ENCODE measurements at places on chromosomes 5 and 9.

DNA sequence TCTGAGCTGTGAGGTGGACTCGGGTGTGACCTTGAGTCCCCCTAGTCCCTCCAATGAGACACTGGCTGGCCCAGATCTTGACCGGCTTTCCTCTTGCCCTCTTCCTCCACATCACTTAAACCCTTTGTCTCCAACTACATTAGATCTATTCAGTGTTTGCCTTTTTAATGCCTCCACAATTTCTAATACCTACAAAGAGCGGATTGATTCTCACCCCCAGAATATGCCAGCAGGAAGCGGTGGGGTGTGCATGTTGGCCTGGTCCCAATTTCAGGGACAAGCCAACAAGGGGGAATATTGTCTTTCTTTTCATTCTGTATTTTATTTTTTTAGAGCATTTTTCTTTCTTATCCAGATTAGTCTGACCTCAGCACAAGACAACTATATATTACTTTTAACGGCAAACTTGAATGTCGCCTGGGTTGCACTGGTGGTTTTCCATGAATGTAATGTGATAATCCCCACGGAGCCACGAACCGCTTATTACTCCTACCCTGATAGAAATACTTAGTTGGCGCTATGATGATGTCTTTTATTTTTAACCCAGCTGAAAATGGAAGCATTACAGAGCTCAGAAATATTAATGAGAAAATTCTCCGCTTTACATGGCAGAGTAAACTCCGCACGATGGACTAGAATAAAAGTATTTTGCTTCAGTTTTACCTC lies 68.5 kb upstream of the MYO10 start:
- DNase-seq, result no peak

GRCh38 chr9:29285818-29286217 lies 1712.5 kb upstream of the C9orf72 start:
- no peak for DNase-seq

DNA sequence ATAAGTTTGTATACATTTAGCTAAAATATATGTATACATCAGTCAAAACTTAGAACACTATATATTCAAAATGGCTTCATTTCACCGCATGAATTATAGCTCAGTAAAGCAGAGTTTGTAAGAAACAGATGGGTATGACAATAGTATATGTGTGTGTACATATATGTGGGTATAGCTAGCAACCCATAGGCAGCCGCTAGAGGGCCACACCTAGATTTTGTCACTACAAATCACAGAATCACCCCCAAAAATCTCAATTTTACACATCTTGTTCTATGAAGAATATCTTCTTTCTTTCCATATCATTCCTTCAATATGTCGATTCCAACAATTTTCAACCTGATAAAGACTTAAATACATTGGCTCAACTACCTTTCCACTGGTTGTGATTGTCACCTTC lies 357.8 kb upstream of the CCNG1 start:
- no peak for DNase-seq

- no peak for DNase-seq
Measured at GRCh38 chr9:38195737-38196161, 126.7 kb upstream of the SHB start.

DNA sequence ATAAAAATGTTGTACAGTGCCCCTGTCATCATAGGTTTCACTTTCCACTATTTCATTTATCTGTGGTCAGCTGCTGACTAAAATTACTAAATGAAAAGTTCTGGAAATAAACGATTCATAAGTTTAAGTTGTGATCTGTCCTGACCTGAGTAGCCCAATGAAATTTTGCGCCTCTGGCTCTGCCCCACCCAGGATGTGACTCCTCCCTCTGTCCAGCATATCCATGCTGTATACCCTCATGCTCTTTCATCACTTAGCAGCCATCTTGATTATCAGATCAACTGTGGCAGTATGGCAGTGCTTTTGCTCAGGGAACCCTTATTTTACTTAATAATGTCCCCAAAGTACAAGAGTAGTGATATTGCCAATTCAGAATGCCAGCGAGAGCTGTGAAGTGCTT lies 97.3 kb downstream of the STARD4 start:
- DNase-seq, result no peak

GRCh38 chr9:14401911-14402310 lies 88.0 kb upstream of the NFIB start:
- no peak for DNase-seq

- DNase-seq, result no peak
Measured at GRCh38 chr5:163846512-163846911, 341.1 kb downstream of the MAT2B start.

DNA sequence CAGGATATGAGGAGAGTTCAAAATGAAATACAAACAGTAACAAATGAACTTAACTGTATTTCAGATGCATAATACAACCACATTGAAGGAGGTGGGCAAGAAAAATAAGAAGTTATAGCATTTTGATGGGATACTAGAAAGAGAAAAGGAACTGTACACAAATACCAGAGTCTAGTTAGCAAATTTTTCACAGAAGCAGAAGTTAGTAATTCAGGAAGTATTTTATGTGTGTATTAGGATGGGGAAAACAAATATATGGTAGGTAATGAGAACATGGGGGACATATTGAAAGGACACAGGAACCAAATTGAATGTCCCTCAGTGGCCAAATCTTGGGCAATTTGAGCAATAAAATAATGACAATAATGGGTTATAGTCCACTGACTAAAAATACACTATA lies 18.4 kb downstream of the GM2A start:
- DNase-seq, result no peak

DNA sequence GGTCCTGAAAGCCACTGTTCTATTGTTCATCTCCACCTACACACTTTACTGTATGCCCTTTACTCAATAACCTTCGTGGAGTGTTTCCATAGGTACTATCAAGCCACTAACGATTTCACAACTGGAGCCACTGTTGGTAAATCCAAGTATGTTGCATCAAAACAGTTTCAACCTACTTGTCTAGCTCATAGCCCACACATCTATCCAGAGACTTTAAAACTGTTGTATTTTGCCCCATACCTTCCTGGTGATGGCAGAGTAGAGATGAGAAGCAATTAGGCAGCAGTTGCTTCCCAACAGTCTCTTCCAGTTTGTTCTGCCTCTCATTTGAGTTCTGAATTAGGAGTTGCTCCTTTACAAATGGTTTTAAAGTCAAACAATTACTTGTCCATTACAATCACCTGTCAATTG lies 607 bp downstream of the FAXDC2 start:
- DNase-seq, result no peak

- DNase-seq, result no peak
Measured at GRCh38 chr9:114591849-114592248, 4.3 kb downstream of the ATP6V1G1 start.

DNA sequence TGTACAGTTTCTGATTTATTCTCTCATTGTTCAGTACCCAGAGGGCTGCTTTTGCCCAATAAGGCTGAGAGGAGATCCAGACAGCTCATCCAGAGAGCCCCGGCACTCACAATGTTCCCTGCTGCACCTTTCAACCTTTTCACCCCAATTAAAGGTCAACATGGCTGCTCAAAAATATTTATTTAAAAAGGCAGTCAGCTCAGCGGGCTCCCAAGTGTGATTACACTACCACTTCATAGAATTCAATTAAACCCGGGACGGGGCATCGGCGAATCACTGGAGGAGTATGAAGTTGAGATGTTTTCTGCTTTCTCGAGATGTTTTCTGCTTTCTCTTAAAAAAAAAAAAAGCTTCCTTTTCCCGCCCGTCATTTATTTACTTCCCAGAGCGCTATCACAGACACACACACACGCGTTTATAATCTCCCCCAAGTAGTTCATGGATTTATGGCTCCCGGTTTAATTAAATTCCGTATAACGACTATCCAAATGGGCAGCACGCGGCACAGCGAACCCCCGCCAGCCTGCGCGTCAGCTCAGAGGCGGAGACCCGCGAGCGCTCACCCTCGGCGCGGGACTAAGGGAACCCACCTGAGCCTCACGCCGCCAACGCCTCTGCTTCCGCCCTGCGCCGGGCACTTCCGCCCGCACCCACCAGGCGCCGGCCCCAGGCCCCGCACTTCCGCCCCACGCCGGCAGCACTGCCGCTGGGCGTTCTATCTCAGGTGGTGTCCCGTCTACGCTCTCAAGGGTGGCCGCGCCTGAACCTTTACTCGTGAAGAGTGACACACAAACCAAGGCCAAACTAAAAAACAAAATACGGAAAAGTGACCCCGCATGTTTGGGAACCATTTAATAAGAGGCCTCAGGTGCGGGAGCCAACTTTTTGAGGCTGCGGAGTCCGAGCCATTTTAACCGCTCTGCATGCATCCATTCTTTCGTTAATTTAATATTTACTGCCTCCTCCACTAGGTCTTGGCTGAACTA lies at the start of gene C5orf63:
Gene C5orf63 (minus strand): TSS at position 642 of the 986 bp plus-strand sequence. CDS start 14,507 bp downstream, outside the sequence.
- peak; percentile 83 for DNase-seq

DNA sequence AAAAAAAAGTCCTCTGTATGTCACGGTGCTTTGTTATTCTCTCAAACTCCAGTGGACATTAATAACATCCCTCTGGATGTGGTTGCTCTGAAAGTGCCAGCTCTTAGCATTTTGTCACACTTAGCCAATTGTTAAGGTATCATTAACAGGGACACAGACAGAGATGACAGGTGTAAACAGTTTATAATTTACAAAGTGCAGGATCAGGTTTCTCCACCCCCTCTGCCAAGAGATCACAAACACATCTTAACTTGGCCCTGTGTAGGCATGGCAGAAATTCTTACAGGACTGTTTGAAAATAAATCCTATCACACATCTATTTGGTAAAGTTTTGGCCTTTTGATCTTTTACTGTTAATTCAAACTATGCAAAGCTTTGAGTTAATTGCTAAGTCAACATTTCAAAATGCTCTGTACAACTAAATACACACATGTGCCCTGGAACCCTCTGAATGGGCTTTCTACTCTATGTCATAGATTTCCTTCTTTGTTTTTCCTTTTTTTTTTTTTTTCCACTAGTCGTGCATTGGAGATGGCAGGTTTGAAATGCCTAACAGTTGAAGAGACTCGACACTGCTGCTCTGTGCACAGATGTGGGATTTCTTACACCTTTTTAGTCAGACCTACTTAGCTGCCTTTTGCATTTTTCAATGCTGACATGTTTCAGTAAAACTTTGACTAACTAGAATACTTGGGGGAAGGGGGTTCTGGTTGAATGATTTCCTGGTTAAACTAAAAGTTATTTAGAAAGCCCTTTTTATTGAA lies 41.7 kb downstream of the SEMA6A start:
- DNase-seq, result no peak

- no peak for DNase-seq
Measured at GRCh38 chr5:73911761-73912393, 285.9 kb downstream of the ARHGEF28 start.

DNA sequence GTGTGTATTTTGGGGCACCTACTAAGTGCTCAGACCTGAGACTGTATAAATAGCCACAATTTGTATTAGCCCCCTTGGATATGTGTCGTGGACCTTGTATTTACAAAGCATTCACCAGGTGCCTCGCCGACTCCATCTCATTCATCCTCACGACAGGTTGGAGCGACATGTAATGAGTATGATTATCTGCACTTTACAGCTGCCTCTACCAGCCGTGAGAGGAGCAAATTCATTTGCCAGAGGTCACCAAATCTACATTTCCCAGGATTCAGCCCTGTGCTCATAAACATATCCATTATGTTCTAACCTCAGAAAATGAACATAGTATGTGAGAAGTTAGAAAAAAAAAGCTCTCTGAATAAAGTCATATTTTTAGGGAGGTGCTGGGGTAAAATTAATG lies 167.4 kb downstream of the ZDHHC21 start:
- DNase-seq, result no peak

DNA sequence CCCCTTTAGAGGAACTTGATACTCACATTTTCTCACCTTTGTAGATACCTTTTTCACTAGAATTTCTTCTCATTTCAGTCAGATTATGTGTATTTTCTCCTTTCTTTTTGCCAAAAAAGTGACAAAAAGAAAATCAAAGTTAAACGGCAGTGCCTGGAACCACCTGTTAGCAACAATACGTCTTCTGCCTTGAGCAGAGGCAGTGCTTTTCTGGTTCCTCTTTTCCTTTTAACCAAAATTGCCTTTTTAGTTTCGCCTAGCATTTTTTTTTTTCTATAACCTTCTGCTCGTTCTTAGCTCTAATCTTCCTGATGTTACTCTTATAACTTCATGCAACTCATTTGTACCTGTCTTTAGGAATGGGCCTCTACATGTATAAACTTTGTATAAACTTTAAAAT lies 26.1 kb downstream of the SMIM32 start:
- no peak for DNase-seq

DNA sequence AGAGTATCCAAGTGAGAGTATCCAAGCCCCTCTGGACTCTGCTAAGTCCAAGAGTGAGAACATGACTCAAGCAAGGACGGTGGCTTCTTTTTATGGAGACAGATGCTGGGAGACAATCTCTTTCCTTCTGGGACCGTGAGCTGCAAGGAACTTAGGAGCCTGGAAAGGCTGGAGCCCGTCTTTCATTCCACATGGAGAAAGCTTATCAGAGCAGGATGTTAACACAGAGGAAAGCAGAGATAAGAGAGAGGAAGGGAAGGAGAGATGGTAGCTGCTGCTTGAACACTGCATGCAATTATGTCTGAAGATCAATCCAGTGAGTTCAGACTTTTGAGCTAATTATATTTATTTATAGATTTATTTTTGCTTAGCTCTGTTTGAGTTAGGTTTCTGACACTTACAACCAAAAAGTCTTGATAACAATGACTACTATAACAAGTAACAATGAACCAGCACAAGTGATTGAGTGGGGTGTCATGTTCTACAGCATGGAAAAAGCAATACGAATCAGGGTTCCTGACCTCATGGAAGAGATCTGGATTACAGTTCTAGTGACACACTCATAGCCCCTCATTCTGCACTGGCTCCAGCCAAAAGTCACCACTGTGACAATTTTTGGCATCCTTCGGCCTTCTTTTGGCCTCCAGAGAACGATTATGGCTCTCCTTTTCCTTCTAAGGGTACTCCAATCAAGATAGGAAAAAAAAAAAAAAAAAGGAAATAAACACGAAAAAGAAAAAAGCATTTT lies 71.5 kb downstream of the PRLR start:
- DNase-seq, result no peak

GRCh38 chr9:94997727-94998126 lies 271.2 kb downstream of the AOPEP start:
- DNase-seq, result no peak

- no peak for DNase-seq
Measured at GRCh38 chr5:173050791-173051190, 5.4 kb upstream of the CREBRF start.

GRCh38 chr5:61232490-61233050 lies 70.3 kb upstream of the SMIM15 start:
- DNase-seq, result no peak

- no peak for DNase-seq
Measured at GRCh38 chr9:105051897-105052296, 123.9 kb upstream of the ABCA1 start.

DNA sequence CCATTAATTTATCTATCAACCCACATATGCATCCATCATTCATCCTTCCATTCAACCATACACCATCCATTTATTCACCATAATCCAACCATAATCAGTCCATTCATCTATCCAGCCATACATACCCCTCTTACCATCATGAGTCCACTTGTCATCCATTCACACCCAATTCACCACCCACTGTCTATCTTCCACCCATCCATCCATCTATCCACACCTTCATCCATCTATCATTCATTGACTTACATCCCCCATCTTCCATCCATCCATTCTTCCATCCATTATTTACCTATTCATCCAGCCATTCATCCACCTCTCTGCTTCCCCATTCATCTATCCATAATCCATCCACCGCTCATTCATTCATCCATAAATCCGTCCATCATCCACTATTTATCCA lies 17.8 kb downstream of the PAEP start:
- no peak for DNase-seq

GRCh38 chr5:120516805-120517204 lies 52.7 kb downstream of the PRR16 start:
- DNase-seq, result no peak

- peak; percentile 72 for DNase-seq
Measured at GRCh38 chr5:59367791-59368394, 525.6 kb downstream of the PDE4D start.
